Activated CD8-positive, alpha-beta T cell treated with anti-CD3 and anti-CD28 coated beads for 36 hours (primary cell): ENCODE measurements at places on chromosomes 13 and 19.

DNA sequence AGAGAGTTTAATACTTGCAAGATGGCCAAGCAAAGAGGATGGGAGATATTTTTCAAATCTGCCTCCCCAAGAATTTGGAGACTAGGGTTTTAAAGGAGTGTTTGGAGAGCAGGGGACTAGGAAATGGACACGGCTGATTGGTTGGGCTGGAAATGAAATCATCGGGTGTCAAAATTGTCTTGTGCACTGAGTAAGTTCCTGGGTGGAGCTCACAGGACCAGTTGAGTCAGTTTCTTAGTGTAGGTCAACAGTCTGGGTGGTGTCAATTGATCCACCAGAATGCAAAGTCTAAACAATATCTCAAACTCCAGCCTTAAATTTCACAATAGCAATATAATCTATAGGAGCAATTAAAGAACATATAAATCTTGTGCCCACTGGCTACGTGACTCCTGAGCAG, 23.0 kb upstream of the CEACAM4 start:
- no peak for DNase-seq

GRCh38 chr13:99736541-99736940, 235.0 kb downstream of the ZIC5 start:
- DNase-seq = no peak

- DNase-seq = peak; percentile 77
Measured at GRCh38 chr19:51479531-51480331, 1.4 kb downstream of the CEACAM18 start.

GRCh38 chr19:51123802-51124201, 904 bp upstream of the SIGLEC9 start:
- no peak for DNase-seq

- DNase-seq = no peak
Measured at GRCh38 chr19:14093117-14093823, 2.7 kb upstream of the SAMD1 start.

DNA sequence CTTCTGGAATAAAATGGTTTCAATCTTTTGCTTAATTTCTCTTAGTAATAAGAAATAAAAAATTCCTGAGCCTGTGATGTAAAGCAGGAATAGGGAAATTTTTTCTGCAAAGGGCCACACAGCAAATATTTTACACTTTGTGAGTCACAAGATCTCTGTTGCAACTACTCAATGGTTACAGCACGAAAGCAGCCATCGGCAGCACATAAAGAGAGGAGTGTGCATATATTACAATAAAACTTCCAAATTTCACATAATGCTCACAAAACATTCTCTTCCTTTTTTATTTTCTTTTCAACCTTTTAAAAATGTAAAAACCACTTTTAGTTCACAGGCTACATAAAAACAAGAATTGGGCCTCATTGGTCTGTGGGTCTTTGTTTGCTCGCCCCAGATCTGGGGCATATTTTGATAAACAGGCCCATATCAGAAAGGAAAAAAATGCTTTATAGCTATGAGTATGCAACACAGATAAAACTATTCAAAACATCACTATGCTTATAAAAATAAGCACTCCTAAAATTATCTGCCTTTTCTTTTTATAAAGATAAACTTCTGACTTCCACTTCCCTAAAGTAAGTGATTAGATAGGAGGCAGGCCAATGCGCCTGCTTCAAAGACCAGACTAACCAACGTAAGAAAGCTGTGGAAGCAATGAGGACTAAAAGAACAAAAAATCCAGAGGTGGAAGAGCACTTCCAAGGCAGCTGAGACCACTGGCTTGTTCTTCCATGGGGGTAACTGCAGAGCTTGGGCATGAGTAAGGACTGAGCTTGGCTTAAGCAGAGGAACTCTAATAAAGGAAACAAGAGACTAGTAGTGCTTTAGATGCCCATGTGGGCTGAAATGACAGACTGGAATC, 26.5 kb downstream of the MYCBP2 start:
- DNase-seq = no peak

GRCh38 chr13:23796551-23796950, 92.6 kb downstream of the MIPEP start:
- DNase-seq = no peak

DNA sequence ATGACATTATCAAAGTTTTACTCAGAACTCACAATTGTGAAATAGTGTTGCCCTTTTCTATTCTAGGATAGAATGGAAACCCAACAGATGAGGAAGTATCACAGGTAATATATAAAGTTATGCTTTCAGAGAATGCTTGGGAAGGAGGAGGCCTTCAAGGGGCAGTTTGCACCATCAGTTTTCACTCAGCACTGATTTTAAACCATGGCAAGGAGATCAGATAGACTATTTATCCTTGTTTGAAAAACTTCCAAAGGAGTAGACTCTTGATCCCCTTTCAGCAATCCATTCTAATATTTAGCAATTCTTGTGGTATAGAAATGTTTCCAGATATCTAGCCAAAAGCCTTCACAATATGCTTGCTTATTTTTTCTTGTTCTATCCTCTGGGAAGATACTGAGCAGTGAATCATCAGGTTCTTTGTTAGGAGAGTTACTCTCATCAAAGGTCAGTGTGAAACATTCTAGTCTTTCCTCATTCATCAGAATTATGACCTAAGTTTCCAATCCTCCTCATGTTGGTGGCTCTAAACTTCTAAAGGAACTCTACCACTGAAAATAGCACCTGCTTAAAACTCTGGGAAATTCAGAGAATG, 3.8 kb downstream of the GPC6 start:
- DNase-seq = no peak

- DNase-seq = no peak
Measured at GRCh38 chr13:30504081-30504480, 38.3 kb upstream of the HMGB1 start.

DNA sequence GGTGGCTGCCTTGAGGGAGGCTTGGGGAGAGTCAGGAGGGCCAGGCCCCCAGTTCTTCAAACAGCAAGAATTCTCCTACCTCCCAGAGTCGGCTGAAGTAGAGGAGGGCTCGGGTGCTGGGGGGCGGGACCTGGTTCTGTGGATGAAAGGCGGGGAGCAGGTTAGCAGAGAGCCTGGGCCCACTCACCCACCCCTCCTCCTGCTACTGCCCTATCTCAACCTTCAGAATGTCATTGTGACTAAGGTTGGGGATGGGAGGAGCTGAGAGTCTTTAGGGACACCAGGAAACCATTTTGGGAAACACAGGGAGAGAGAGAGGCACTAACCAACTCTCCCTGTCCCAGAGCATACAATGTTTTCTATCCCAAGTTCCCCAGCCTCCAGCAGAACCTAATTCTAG, 10.7 kb downstream of the DMKN start:
- no peak for DNase-seq

DNA sequence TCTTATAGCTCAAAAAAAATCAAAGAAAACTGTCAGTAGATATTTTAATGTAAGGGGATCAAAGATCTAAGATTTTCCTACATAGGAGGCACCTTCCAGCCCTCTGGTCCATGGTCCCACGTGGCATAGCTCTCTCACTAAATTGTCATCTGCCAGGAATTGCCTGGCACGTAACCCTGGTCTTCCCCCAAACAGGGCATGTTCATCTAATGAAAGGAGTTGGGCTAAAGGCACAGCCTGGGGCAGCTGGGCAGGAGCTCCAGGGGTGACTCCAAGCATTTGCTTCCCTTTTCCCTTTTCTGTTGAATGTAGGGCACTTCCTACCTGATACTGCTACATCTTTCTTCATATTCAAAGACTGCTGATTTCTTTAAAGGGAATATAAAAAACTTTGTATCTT, 148.7 kb downstream of the COL4A1 start:
- DNase-seq = no peak

DNA sequence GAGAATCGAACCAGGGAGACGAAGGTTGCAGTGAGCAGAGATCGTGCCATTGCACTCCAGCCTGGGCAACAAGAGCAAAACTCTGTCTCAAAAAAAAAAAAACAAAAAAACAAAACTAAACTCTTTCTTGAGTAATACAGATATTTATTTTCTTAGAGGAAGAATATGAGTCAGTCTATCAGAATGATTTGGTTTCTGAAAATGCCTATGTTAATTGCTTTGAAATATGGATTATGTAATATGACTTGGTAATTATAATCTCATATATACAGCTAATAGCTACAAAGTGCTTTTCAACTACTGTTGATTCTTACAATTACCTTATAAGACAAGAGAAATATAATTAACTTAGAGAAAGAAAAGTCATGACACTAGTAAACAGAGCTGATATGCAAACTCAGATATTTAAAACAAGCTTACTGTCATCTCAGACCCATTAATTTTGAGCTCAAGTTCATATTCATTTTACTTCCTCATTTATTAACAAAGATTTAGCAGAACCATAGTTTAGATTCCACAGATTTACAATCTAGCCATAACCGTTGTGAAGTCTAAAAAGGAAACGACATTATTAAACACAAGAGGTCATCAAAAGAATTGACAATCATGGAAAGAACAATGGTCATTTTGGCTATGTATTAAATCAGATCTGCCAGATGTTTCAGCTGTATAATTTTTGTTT, 88.0 kb downstream of the TBC1D4 start:
- no peak for DNase-seq

DNA sequence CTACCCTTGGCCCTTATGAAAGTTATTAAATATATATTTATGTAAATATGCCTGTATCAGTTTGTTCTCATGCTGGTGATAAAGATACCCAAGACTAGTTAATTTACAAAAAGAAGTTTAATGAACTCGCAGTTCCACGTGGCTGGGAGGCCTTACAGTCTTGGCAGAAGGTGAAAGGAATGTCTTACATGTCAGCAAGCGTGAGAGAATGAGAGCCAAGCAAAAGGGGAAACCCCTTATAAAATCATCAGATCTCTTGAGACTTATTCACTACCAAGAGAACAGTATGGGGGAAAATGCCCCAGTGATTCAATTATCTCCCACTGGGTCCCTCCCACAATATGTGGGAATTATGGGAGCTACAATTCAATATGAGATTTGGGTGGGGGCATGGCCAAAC, 506.0 kb upstream of the ATXN8OS start:
- no peak for DNase-seq

DNA sequence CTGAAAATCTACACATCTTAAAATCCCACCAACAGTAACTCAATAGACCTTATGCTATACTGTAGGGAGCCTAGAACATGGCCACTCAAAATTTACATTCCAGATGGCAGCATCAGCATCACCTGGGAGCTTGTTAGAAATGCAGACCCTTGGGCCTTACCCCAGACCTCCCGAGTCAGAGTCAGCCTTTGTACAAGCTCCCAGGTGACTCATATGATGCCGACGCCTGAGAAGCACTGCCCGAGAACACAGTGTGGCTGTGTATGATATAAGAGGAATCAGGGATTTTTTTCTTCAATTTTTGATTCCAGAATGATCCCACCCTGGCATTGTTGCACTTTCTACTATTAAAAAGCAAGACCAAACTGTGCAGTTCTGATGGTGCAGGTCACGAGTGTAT, 35.9 kb upstream of the CNMD start:
- DNase-seq = no peak

- DNase-seq = no peak
Measured at GRCh38 chr13:98765996-98766519, 13.6 kb upstream of the SLC15A1 start.

- no peak for DNase-seq
Measured at GRCh38 chr13:82647540-82647939, 1234.7 kb downstream of the SLITRK1 start.

DNA sequence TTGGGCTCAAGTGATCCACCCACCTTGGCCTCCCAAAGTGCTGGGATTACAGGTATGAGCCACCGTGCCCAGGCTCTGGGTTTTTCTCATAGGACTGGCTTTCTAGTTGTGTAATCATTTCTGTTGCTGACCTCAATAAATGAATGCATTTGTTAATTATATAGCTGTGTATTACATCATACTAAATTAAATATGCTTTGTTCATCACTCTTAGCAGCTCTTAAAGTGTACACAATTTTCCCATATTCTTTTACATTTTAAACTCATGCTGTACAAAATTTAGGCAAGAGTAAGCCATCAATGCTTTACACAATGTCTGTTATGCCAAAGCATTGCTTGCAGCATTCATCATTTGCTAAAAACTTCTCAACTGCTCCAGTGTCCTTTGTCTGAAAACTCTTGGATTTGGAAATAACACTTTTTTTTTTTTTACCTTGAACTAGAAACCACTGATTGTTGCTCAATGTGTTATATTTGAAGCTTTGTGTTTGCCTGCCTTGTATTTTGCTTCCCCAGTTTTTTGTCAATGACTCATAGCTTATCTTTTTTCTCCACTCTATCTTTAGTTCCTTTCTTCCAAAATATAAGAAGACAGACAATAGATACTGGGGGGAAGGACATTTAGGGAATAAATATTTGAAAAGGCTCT, 31.4 kb downstream of the CCDC122 start:
- DNase-seq = no peak

GRCh38 chr13:66265371-66265770, 964.8 kb downstream of the PCDH9 start:
- DNase-seq = no peak

DNA sequence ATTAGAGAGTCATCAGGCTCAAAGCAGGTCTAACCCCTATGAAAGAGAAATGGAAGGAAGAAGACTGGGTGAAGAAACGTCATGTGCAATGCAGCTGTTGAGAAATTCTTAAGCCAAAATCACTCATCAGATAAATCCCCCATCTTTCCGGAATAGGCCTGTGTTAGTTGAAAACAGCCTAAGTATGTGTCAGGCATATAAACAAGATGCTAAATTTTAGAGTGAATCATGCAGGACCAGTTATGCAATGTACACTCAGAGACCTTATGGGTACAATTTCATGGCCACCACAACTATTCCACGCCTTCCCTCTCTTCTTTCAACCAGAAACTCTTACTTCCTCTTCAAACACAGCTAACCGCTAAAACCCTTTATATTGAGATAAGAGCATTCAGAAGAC, 717.7 kb upstream of the ATXN8OS start:
- DNase-seq = no peak

DNA sequence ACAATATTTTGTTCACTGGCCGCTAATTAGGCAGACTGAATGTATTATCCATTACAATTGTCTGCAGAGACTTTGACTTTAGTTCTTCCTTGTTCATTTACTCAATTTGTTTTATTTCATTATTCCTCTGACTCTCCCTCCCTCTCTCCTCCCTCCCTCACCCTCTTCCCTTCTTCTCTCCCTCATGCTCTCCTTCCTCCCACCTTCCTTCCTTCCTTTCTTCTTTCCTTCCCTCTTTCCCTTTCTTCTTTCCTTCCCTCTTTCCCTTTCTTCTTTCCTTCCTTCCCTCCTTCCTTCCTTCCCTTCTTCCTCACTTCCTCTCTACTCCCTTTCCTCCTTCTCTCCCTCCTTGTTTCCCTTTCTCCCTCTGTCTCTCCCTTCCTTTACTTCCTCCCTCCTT, 1591.0 kb upstream of the SLC10A2 start:
- DNase-seq = no peak

GRCh38 chr19:13042443-13043130, 47.3 kb downstream of the NFIX start:
- no peak for DNase-seq

DNA sequence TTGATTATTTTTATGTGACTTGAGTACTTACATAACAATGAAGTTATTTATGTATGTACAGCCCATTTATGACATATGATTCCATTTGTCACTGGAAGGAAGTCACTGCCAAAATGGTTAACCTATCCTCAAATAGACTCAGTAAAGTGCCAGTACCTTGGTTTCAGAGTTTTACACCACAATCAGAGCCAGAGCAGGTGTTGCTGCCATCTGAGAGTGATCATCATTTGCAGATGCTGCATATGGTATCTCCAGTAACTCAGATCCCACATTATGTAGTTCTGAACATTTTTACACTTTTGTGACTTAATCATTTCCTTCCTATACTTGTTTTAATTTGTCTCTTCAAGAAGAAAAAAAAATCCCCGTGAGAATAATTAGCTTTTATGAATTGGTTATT, 313.3 kb downstream of the HS6ST3 start:
- DNase-seq = no peak
